HEK293T (cell line): ENCODE measurements at places on chromosomes 2 and 18.
A peak's percentile ranks its signal among the peaks of the same experiment; 100 is the strongest.

- DNase-seq = peak; percentile 41
Observed at GRCh38 chr2:216687646-216688045, 7.7 kb downstream of the IGFBP5 start.

GRCh38 chr2:30778611-30779010 is 28.6 kb downstream of the CAPN13 start:
- DNase-seq = no peak

GRCh38 chr2:147405651-147406050 is 439.2 kb upstream of the ACVR2A start:
- no peak for DNase-seq

GRCh38 chr18:24782566-24782965 is 322.1 kb downstream of the HRH4 start:
- no peak for DNase-seq

DNA sequence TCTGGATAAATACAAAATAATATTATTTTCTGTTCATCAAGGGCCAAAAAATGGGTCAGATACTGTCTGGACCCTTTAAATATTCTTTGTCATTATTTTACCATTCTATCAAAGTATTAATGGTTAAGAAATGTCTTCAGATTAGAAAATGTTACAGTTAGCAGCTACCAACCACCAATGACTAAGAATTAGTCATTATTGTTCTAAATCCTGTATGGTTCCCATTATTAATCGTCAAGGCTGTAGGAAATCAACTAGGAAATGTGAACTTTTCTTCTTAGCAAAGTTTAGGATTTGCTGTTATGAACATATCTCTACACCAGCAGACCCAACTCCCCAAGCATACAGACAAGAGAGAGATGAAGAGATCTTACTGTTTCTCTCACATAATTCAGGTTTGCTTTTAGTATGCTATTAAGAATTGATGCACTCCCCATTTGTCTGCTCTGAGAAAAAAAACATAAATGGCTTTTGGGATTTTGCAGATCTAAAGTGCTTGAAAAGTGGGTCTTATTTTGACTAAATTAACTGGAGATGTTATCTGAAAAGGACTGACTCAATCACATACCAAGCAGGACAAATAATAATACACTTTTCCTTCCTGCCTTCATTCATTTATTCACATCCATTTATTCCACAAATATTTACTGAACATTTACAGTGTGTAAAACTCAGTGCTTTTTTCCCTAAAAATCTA is 147.7 kb downstream of the PPP1R1C start:
- no peak for DNase-seq

- no peak for DNase-seq
Observed at GRCh38 chr2:23720705-23721453, 206.0 kb downstream of the ATAD2B start.

- DNase-seq = peak; percentile 51
Observed at GRCh38 chr18:31274931-31275330, 43.0 kb upstream of the DSG1 start.

DNA sequence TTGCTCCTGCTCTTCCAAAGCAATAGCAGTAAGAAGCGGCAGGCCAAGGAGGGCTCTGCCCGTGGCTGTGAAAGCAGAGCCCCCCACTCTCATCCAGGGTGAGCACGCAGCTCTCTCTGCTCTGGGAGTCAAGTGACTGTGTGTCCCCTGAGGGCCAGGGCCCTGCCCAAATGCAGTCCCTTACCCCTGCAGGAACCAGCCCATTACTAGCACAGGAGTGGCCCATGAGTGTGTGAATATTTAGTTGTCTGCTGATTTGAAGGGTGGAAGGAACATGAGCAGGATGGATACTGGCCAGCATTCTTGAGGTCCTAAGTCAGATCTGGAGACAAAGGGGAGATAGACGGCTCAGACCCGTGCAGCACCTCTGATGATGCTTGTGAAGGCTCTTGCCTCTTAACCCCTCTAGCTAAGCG is 69.7 kb upstream of the FOSL2 start:
- DNase-seq = no peak

DNA sequence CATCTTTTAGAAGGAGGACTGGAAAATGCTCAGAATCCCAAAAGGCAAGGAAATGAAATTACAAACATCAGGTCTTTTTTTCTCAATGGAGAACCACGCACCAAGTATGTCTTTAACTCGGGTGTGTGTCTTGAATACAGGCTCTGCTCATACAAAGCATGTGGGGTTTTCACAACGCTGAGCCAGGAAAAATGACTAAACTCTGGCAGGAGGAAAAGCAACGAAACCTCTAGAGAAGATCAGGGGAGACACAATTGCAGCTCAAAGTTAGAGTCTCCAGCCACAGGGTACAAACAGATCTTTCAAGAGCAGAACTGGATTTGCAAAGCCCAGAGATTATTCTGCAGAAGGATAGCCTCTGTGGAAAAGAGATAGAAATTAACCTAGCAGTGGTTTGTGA is 42.8 kb upstream of the TPO start:
- DNase-seq = no peak

- DNase-seq = no peak
Observed at GRCh38 chr18:79904357-79905147, 46.9 kb downstream of the SLC66A2 start.

DNA sequence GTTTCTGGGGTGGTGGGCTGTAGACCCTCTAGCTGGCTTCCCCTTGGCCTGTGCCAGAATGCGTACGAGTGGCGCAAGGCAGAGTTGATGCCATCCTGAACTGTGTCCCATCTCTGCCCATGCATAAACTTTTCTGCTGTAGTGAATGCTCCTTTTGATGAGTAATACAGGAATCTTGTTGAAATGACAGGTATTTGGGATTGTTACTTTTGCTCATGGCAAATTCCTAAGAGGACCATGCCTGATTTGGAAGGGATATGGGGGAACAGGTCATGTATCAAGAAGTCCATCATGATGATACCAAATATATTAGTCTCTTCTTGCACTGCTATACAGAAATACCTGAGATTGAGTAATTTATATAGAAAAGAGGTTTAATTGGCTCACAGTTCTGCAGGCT is 648.0 kb downstream of the SLC4A3 start:
- no peak for DNase-seq

DNA sequence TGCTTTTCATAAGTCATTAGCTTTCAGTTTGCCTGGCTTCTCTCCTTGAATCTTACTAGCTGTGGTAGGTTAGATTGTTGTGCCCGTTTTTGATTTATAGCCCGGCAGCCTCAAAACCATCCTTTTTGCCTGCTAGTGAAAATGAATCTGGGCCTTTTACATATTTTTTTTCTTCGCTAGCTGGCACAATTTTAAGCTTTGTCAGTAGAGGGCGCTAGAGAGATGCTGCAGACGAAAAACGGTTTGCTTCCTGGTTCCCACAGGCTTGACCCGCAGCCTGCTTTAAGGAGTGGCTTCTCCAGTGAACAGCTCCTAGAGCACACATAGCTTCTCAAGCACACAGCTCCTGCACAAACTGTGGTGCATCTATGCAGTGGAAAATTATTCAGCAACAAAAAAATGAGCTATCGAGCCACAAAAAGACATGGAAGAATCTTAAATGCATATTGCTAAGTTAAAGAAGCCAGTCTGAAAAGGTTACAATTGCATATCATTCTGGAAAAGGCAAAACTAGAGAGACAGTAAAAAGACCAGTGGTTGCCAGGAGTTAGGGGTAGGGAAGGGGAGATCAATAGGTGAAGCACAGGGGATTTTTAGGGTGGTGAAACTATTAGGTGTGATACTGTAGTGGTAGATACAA is 47.9 kb downstream of the E2F6 start:
- peak; percentile 40 for DNase-seq

- no peak for DNase-seq
Observed at GRCh38 chr2:105255979-105256378, 14.4 kb downstream of the GPR45 start.

DNA sequence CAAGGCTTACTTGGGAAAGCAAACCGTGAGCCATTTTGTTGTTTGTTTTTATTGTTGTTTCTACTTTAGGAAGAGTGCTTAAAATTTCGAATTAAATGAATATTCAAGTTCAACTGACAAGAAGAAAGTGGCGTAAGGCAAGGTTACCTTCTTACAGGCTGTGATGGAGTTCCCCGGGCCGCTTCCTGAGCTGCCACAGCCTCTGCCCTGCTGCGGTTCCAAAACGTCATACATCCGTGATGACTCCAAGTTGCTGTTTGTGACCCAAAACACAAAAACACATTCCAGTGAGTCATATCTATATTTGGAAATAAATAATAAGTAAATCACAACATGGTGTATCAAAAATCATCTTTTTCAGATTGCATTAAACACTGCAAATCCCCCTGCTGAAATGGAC is 49.7 kb downstream of the SPHKAP start:
- DNase-seq = no peak

GRCh38 chr18:72808680-72809079 is 59.1 kb downstream of the NETO1 start:
- DNase-seq = no peak

DNA sequence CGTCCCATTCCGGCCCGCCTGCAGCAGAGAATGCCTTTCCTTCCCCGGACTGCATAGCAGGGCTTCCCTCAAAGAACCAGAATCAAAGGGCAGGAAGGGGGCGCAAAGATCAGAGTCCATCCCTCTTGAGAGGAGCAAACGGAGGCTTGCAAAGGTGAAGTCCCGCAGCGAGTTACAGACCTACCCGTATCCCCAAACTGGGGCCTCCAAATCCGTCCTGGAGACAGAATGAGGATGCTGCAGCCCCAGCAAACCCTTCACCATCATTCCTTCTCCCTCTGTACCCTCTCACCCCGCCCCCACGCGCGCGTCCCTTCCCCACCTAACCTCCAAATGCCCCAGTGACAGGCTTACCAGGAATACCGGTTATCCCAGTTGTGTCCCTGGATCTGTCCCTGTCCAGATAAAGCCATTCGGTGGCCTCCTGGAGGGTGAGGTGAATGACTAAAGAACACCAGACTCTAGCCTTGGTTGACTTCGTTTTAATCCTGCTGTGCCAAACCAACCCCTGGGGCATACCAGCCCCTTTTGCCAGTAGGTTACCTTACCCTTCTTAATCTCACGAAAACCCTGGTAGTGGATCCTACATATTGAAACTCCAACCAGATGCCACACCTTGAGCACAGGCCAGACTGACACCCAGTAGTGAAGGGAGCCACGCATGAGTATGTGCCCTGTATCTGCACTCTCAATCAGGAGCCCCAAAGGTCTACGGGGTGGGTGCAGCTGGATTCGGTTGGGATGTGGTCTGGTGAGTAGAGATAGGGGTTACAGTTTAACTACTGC is 961 bp upstream of the SLC40A1 start:
- no peak for DNase-seq

DNA sequence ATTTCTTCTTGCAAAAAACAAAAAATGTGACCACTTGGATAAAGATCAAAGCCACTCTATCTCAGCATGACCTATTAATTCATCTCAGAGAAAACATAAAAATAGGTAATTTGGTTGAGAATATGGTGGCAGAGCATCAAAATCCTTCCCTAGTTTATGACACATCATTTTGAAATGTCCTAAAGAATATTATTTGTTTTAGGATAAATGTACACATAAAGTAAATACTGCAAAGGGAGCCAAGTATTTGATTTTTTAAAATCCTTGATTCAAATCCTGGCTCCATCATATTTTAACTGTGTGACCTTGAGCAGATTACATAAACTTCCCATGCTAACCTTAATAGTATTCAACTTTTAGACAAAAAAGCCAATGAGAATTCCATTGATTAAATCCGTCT is 206.6 kb downstream of the CDH2 start:
- no peak for DNase-seq

DNA sequence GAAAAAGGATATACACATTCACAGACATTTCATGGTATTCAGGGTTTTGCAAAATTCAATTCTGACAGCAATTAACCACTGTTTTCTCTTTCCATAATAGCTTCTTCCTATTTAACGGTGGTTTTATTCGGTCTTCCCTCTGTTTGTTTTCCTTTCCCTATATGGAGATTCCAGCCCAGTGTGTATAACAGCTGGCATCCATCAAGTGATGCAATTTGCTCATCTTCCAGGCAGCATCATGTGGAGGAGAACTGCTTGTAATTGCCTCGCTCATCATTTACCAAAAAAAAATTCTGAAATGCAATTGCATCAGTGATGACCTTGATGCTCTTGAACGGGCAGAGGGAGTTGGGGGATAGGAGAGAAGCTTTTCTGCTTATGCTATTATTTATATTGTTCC is 165.9 kb upstream of the PGAP1 start:
- no peak for DNase-seq

DNA sequence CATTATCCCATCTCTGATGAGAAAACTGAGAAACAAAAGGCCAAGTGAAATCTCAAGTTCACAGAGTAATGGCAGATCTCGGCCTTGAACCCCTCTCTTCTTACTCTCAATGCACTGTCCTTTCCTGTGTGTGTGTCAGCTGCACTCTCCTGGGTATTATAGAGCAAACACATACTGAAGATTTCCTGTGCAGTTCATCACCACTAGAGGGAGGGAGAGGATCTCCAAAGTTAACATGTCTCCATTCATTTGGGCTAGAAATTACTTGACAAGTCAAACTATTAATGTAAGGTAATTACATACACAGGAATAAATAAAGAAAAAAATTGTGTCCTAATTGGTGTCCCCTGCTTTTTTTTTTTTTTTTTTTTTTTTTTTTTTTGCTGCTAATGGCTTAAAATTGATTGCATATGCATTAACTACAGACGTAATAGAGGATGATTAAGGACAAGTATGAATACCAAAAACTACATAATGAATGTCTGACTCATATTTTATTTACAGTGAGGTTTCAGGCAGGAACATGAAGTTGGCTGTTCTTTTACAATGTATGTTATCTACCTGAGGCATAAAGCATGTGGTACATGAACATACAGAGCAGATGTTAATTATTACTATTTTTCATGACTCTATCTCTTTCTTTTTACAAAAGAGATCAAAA is 269.2 kb downstream of the NYAP2 start:
- DNase-seq = peak; percentile 37

DNA sequence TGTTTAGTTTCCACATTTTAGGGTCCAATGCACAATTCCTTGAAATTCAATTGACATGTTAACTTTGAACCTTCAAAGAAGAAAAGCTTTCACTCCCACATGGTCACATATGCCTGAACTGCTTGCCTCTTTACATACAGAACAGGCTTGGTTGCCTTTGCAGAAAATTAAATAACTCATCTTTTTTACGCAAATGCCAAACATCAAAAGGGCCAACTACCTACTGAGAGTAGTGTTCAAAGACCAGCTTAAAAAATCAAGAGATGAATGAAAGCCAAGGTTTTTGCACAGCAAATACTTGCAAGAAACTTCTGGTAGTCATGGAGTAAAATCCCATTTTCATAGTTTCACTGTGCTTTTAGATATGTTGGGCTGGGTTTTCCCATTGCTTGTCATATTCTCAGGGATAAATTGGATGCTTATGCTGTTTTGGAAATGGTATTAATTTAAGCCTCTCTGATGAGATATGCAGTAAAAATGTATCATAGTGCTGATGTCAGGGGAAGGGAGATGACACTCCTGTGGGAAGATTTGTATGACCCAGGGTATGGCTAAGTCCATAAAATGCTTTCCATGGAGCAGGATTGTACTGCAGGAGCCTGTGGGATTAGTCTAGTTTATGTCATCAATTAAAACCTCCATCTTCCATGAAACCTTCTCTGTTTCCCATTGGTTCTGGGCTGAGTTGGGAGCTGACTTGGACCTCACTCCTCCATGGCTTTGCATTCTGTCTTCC is 60.6 kb upstream of the DARS1 start:
- no peak for DNase-seq

GRCh38 chr2:224163566-224164307 is 124.7 kb upstream of the SERPINE2 start:
- DNase-seq = no peak

- no peak for DNase-seq
Observed at GRCh38 chr2:848099-848498, 102.5 kb upstream of the SNTG2 start.

- no peak for DNase-seq
Observed at GRCh38 chr2:65055422-65056214, 598 bp upstream of the CEP68 start.

- no peak for DNase-seq
Observed at GRCh38 chr18:63868546-63868945, 19.0 kb upstream of the SERPINB2 start.
